ENCODE measurements at places on chromosomes 5 and 9.

GRCh38 chr5:125484742-125485641, 738.6 kb upstream of the ZNF608 start:
- DNase-seq: no peak

- DNase-seq: peak; percentile 67
Measured at GRCh38 chr9:129624947-129625346, 1.0 kb upstream of the NTMT1 start.

DNA sequence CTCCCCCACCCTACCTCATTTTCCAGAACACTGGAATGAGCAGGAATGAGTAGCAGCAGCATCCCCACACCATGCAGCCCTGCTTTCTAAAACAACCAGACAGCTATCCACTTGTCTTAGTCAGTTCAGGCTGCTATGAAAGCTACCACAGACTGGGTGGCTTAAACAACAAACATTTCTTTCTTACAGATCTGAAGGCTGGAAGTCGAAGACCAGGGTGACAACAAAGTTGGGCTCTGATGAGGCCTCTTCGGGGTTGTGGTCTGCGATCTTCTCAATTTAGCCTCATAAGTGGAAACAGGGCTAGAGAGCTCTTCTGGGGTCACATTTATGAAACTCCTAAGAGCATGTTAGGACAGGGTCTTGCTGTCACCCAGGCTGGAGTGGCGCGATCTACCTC, 38.9 kb downstream of the LPAR1 start:
- DNase-seq: no peak

DNA sequence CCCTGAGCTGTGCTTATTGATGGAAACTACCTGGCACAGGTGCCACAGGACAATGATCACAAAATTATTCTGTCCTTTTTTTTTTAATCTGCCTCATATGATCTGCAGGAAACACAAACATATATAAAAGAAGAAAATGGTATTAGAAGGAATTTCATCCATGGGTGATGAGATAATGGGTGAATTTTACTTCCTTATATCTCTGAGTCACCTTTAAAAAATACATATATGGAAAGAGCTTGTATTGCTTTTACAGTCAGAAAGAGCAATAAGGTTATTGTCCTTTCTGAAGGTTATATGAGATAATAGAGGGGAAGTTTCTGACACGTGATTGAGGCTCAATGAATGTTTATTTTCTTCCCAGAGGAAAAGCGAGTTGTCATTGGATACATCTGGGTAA, 31.6 kb downstream of the NEURL1B start:
- DNase-seq: no peak

GRCh38 chr9:88219601-88220000, 81.3 kb upstream of the SPATA31C2 start:
- no peak for DNase-seq

- peak; percentile 51 for DNase-seq
Measured at GRCh38 chr9:91273853-91274552, 87.7 kb downstream of the AUH start.

- DNase-seq: no peak
Measured at GRCh38 chr5:151258816-151259215, 5.8 kb downstream of the GM2A start.

Data from activated CD4-positive, alpha-beta T cell treated with anti-CD3 and anti-CD28 coated beads, Interleukin-2, Interleukin-6, amounts not matched to agents 100 ng/mL and 50 ng/mL, durations not matched to agents 16 hours and 8 hours (primary cell).